Diencephalon (tissue), 1 donor: ENCODE measurements at places on chromosomes 12 and 14. TPM values are rescaled to one million over a fixed set of nuclear protein-coding genes. Genes with fewer than 3 reads are reported as not detected.

SDSL gene
- total RNA-seq: 5.1 TPM

SLC6A15 gene
- total RNA-seq: 82.8 TPM

HOTAIR gene
- total RNA-seq: not detected

SMCO2 gene
- total RNA-seq: 0.46 TPM

POLE gene
- total RNA-seq: 21.9 TPM

ACRBP gene
- 0.46 TPM for total RNA-seq

TAS2R9 gene
- 0.92 TPM for total RNA-seq

HOXC6 gene
- total RNA-seq: not detected

GPRC5D gene
- total RNA-seq: not detected

NANOG gene
- not detected for total RNA-seq

PDE6H gene
- not detected for total RNA-seq

DTX1 gene
- total RNA-seq: 34.8 TPM

C12orf50 gene
- 0.23 TPM for total RNA-seq

MEG3 gene
- total RNA-seq: 487 TPM

RNASE3 gene
- not detected for total RNA-seq

BRF1 gene
- total RNA-seq: 74.0 TPM

SLC7A8 gene
- 14.8 TPM for total RNA-seq

EXOC3L4 gene
- 0.46 TPM for total RNA-seq

ZNF10 gene
- total RNA-seq: 36.0 TPM

ARHGEF40 gene
- 23.5 TPM for total RNA-seq

LACRT gene
- total RNA-seq: not detected

DBX2 gene
- total RNA-seq: 6.9 TPM

KRT4 gene
- total RNA-seq: not detected

RALGAPA1 gene
- 189 TPM for total RNA-seq

ATL1 gene
- 128 TPM for total RNA-seq

TAS2R50 gene
- 7.6 TPM for total RNA-seq

SLC25A47 gene
- not detected for total RNA-seq

TMEM132C gene
- total RNA-seq: 8.1 TPM

CLEC1B gene
- not detected for total RNA-seq

LUM gene
- 11.8 TPM for total RNA-seq

POTEG gene
- not detected for total RNA-seq

ACSS3 gene
- total RNA-seq: 9.2 TPM

SLC16A7 gene
- total RNA-seq: 23.1 TPM
